Stimulated activated naive CD4-positive, alpha-beta T cell (primary cell): ENCODE measurements at places on chromosomes 1 and 21.
A peak's percentile ranks its signal among the peaks of the same experiment; 100 is the strongest.

GRCh38 chr21:14064296-14064645 lies 146.5 kb downstream of the LIPI start:
- no peak for DNase-seq

DNA sequence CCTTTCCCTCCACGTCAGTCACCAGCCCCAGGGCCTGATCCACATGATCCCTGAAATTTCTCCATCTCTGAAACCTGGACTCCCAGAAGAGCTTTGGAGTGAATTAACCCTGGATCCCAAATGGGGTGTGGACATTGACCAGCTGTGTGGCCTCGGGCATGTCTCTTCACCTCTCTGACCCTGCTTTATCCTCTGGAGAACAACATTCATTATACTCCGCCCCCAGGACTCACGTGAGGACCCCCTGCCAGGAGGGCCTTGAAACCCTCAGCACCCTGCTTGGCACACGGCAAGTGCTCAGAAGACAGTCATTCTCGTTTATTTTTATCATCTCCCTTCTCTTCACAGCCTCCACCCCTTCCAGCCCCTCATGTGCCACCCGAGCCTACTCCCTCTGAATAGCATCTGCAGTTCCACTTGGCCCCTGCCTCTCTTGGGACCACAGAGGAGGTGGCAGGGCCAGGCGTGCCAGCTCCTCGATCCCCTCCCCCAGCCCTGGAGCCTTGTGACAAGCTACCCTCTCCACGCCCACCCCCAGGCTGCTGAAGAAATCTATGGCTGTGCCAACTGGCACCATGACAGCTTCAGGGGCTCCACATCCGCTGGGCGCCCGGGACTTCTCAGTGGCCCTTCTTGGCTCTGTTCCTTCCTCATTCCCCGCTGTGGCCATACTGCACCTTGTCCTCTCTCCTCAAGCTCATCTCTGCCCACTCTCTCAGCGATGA lies 18.0 kb downstream of the ADGRB2 start:
- no peak for DNase-seq

GRCh38 chr1:248421384-248421783 lies 18.5 kb downstream of the OR2T1 start:
- no peak for DNase-seq

DNA sequence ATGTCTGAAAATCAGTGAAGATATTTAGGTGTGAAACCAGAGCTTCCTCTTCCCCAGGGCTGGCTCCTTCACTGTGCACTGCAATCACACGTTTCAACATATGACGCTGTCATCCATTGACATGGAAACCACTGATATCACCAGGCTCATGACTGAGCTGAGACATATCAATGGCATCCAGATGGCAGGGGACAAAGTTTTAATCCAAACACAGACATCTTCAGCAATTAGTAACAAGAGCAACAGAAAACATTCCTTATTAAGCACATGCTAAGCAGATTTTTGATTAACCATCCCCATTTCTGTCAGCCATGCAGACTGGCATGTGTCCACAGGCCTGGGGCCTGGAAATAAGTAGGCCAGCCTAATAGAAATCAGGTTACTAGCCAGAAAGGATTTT lies 108.0 kb upstream of the ADAR start:
- DNase-seq, result no peak

- no peak for DNase-seq
Observed at GRCh38 chr1:212060632-212061472, 25.3 kb downstream of the DTL start.

DNA sequence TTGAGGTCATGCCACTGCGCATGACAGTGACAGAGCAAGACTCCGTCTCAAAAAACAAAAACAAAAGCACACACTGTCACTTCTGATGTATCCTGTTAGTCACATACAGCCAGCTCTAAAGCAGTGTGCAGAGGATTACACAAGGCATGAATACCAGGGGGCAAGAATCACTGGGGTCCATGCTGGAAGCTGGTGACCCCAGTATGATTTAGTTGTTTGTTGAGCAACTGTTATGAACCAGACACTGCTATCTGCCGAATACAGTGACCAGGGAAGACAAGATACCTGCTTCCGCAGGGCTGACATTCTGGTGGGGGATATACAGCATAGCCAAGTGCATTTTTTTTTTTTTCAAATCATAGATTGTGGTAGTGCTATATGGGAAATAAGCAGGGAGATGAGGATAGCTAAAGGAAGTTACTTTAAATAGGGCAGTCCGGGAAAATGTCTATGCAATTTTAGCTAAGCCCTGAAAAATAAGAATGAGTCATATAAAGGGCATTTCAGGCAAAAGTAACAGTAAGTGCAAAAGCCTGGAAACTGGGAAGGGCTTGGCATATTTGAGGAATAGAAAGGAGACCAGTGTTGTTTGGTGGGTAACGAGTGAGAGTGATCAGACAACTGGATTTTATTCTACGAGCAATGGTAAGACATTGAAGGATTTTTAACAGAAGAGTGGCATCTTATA lies 69.7 kb downstream of the ADSS2 start:
- no peak for DNase-seq

DNA sequence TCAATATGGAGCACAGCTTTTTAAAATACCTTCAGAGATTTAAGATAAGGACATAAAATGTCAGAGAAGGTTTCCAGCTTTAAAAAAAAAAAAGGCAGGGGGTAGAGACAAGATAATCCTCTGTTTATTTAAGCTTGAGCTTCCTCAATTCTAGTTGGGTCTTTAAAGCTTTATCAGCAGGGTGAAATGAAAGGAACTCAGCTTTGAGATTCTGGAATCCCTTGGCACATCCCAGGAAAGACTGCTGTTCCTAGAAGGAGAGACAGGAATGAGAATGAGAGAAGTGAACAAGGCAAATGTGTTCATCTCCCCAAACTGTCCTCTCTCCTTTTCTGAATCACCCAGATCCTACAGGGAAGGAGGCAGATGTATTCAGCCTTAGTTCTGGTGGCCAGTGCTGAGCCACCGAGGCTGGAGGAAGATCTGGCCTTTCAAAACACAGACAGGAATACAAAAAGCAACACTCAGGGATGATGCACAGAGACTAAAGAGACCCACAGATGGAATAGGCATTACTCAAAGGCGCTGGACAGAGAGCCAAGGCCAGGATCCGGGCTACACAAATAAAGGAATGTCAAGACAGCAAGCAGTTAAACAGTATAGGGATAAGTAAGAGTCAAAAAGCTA lies 385.8 kb upstream of the DUSP10 start:
- DNase-seq, result no peak

GRCh38 chr1:11802616-11802972 lies 3.2 kb downstream of the MTHFR start:
- no peak for DNase-seq

DNA sequence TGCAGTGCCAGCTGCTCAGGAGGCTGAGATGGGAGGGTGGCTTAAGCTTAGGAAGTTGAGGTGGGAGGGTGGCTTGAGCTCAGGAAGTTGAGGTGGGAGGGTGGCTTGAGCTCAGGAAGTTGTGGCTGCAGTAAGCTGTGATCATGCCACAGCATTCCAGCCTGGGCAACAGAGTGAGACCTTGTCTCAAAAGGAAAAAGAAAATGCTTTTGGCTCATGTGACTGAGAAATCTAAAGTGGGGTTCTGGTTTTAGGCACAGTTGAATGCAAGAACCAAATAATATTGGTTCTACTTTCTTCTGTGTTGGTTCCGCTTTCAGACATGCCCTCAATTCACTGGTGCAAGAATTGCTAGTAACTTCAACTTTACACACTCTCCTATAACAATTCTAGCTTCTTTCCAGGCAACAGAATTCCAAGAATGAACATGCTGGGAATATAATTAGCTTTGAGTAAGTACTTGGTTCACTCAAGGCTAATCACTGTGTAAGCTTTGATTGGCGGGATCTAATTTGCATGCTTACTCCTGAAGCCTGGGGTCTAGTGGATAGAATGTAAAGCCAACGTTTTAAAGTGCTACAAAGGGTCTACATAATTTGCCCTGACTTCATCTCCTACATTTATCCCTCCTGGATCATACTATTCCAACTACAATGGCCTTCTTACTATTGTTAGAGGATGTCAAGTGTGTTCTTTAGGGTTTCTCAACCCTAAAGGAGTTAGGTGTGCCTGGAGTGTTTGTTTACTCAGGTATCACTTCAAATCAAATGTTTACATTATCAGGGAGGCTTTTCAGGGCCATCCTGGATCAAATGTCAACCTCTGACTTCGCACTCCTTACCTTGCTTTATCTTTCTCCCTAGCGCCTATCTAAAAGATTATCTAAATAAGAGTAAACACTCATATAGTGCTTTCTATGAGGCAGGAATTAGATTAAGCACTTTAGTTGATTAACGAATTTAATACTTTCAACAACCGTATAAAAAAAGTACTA lies 115.1 kb downstream of the SLC16A1 start:
- DNase-seq, result no peak

GRCh38 chr21:29117372-29117955 lies 13.0 kb upstream of the MAP3K7CL start:
- DNase-seq, result no peak

DNA sequence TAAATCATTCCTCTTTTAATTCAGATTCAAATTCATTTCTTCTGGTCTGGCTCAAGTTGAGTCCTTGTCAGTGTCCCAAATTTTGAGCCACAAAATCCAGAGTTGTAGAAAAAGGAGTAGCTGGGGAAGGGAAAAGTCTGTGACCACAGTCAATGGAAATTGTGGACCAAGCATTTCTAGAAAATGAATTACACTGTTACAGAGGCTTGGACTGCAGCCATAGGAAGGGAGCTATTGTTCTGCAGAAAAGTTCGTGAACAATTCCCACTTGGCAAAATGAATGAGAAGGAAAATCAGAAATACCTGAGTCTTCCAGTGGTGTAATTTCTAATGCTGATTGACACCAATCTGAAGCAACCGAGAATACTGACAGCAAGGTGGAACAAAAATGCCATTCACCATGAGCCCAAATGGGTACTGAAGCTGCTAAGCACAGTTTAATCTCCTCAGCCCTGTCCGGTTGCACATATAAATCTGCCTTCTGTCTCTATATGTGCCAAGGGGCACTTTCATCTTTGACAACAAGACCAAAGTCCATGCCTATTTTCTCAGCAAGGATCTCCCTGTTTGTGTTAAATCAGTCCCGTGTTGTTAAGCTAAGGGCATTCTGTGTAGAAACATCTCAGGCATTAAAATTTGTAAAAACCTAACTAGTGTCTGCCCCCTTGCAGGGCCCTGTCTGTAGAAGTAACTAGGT lies 51.3 kb downstream of the TEX35 start:
- no peak for DNase-seq

DNA sequence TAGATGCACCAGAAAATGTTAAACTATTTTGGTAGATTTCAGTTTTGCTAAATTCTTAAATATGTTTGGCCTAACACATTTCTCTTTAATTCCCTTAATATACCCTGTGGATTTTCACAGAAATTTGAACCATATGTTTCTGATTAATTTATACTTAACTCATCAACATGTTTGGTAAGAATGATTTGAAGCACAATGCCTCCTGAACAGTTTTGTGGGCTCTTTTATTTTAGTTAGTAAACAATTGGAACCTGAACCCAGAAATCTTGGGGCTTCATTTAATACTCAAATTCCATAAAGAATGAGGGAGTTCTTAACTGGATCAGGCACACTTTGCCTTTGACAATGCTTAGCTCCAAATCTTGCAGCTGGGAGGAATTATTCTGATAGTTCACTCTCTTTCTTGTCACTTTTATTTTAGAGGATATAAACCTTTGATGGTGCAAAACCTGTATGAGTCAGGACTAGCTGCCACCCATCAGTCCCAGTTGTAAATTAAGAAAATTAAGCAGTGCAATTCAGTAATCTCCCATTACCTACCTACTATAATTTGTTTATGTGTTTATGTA lies 24.6 kb upstream of the LYPLAL1 start:
- no peak for DNase-seq

GRCh38 chr1:116312681-116313069 lies 60.4 kb upstream of the ATP1A1 start:
- no peak for DNase-seq

DNA sequence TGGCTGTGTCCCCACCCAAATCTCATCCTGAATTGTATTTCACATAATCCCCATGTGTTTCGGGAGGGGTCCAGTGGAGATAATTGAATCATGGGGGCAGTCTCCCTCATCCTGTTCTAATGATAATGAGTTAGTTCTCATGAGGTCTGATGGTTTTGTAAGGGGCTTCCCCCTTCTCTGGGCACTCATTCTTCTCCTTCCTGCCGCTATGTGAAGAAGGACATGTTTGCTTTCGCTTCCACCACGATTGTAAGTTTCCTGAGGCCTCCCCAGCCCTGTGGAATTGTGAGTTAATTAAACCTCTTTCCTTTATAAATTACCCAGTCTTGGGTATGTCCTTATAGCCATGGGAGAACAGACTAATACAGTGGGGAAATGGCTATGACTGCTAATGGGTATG lies 72.7 kb upstream of the ZNF648 start:
- no peak for DNase-seq

GRCh38 chr1:29969576-29969975 lies 733.3 kb downstream of the PTPRU start:
- no peak for DNase-seq

DNA sequence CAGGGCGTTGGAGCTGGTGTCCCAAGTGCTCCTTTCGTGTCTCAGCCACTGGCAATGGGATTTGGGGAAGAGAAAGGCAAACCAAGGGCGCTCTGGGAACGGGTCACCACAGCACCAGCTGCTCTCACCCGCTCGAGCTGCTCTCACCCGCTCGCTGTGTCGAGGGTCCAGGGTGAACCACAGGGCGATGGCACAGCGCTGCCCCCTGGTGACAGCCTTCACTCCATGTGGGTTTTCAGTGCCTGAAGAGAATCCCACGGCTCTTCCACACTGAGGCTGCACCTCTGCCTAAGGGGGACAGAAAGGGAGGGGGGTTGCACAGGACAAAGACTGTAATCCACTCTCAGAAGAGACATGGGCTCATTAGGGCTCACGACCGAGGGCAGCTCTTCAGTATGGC lies 7.1 kb upstream of the CLDN19 start:
- DNase-seq, result peak; percentile 32

GRCh38 chr1:235919833-235920441 lies 53.2 kb upstream of the LYST start:
- no peak for DNase-seq

GRCh38 chr21:42745511-42746239 lies 92.3 kb downstream of the PDE9A start:
- no peak for DNase-seq

GRCh38 chr1:230643908-230644307 lies 1.6 kb downstream of the COG2 start:
- no peak for DNase-seq

DNA sequence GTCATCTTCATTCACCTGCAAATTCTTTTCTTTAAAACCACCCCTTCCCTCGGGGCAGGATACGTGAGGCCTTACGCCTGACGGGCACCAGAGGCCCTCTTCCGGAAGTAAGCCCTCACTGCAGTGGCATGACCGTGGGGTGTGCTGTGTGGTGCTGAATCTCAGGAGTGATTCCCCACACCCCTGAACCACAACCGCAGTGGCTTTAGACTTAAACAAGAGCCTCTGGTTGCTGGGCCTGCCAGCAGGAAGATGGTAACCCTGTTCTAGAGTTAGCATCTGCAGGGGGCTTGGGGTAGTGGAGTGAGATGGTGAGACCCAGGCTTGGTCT lies 12.1 kb downstream of the BSND start:
- no peak for DNase-seq

DNA sequence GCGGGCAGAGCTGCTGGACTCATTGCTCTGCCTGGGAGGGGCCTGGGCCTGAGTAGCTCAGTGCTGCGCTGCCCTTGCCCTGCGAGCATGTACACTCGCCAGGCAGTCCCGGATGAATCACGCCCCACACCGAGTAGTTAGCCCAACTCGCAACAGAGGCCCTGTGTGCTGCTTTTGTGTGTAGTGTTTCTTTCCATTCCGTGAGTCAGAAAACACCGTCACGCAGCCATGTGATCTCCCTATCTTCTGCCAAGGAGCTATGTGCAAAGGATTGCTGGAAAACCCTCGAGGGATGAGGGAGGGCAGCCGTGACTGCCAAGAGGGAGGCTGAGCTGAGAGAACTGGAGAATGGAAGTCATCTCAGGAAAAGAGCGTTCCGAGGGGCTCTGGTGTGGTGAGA lies 37.3 kb downstream of the NENF start:
- no peak for DNase-seq
